Left colon (tissue), 2 donors: ENCODE measurements at places on chromosomes 16 and 17. TPM values are rescaled to one million over a fixed set of nuclear protein-coding genes. Genes with fewer than 3 reads are reported as not detected.

Gene DCAF7
- total RNA-seq, result 91.2 TPM

Gene MTSS2
- total RNA-seq, result 28.3 TPM

Gene UBE2I
- total RNA-seq, result 76.6 TPM

Gene PRSS33
- not detected for total RNA-seq

Gene CTF1
- total RNA-seq, result 0.24 TPM

Gene SOST
- not detected for total RNA-seq

Gene HSD11B2
- 723 TPM for total RNA-seq
